Hematopoietic multipotent progenitor cell treated with erythropoietin and hydrocortisone succinate and interleukin-3 and kit ligand, for 15 days (in vitro differentiated cells): ENCODE measurements at places on chromosomes 16 and 17.

DNA sequence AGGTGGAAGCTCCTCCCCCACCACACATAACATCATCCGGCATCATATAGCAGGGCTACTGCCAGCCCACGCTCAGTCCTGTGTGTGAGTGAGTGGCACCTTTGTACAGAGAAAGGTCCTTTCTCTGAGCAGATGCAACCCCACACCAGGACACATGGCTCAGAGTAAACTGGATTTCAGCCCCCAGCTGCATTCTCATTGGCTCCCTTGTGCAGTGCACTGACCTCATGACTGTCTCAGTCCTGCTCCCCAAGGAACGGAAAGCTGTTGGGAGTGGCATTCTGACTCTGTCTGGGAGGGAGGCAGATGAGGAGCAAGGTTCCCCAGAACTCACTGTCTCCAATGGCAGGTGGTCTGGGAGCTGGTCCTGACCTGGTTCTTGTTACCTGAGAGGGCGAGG lies 244.1 kb downstream of the PHKB start:
- no peak for DNase-seq

GRCh38 chr16:18792836-18793433 lies 2.8 kb upstream of the RPS15A start:
- no peak for DNase-seq

GRCh38 chr17:8611619-8612298 lies 18.8 kb downstream of the MYH10 start:
- DNase-seq, result no peak

DNA sequence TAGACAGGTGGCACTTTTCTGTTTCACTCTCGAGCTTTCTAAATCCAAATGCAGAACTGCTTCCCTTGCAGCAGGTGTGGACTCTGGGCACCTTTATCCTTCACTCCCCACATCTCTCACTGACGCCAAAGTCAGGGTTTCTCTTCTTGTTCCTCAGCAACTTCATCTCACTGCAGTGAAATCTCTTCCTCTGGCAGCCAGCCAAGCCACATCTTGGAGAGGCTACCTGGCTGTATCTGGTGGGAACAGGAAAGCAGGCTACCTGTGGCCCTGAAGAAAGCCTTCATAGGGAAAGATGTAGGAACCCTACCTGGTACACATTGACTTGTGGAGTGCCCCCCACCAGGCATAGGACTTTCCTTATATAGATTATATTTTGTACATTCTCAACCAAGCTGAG lies 159.1 kb downstream of the UTP18 start:
- no peak for DNase-seq

- no peak for DNase-seq
These were observed 73.6 kb downstream of the PPM1E start for GRCh38 chr17:58829172-58829637.

DNA sequence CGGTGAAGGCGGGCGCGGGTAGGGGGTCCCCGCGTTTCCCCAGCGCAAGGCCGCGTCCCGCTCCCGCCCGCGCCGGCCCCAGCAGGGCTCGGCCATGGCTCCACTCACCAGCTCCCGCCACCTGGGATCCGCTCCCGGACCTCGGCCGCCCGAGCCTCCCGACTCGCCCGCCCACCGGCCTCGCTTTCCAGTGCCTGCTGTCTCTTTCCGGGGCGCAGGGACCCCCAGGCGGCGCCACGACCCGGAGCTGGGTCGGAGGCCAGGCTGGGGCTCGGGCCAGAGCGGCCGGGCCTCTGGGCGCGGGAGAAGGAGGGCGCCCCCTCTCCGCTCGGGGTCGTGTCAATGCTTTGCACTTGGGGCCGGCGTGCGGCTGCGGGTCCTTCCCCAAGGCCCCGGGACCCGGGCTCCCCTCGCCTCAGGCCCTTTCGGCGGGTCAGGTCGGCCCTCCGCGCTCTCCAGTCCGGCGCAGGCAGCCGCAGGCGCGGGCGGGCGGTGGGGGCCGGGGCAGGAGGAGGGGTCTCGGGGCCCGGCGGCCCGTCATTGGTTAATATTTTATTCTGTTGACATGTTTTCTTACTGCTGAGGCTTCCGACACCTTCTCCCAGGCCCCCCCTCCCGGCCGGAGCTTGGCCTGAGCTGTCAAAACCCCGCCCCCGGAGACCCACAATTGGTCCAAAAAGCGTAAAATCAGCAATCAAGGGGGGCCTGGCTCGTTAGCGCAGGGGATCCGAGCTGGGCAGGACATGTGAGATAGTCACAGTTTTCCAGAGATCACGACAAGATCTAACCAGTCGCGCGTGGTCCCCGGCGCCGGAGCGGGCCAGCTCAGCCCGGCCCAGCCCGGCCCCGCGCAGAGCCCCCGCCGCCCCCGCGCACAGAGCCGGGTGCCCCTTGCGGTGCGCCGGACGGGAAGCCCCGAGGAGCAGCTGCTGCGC lies at the start of gene TBX2:
Gene TBX2 (plus strand): TSS at position 713 of the 935 bp plus-strand sequence. CDS start 334 bp downstream, outside the sequence.
- DNase-seq, result no peak
